Activated CD8-positive, alpha-beta memory T cell treated with anti-CD3 and anti-CD28 coated beads for 1 hour (primary cell): ENCODE measurements at places on chromosomes 5 and 9.

DNA sequence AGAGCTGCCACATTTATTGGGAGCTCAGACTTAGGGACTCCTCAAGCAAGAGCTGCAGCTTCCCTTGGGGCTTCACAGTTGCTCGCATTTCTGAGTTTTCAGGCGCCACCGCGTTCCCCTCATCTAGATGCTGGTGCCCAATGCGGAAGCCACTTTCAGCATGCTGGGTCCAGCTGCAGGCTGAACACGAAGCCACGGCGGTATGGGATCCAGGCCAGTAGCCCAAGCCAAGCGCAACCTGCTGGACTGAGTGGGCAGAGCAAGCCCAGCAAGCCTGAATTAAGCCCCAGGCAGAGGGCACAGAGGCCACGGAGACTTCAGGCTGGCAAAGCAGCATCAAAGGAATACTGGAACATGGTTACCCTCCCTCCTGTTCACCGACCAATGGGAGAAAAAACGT lies 391.5 kb downstream of the HTR1A start:
- DNase-seq, result no peak

GRCh38 chr5:151820271-151820670 lies 48.5 kb downstream of the G3BP1 start:
- DNase-seq, result no peak

DNA sequence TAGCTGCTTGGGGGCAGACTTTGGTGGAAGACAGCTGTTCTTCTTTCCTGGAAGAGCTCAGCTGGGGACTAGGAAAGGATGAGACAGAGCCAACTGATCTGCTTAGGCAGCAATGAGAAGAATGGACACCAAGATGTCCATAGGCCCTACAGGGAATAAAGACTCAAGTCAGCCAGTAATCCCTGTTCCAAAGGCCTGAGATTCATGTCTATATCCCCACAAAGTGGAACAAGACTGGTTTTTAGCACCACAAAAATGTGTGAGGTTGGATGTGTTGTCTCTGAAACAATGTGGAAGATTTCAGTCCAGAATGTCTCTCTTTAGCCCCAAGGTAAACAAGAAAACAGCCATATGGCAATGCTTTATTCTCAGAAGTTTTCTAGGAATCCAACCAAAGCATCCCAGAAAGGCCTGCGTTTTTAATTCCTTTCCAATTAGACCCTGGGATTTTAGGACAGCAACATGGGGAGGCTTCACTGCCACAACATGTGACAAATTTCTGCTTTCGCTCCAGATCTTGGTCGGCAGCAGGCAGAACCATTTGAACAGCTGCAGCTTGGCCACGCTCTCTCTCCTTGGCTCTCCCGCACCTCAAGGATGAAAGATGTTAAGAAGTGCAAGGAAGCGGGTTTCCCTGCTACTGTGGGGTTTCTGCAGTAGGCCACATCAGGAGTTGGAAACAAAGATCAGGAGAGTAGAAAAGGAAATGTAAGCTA lies 245.1 kb downstream of the FSTL4 start:
- DNase-seq, result no peak

DNA sequence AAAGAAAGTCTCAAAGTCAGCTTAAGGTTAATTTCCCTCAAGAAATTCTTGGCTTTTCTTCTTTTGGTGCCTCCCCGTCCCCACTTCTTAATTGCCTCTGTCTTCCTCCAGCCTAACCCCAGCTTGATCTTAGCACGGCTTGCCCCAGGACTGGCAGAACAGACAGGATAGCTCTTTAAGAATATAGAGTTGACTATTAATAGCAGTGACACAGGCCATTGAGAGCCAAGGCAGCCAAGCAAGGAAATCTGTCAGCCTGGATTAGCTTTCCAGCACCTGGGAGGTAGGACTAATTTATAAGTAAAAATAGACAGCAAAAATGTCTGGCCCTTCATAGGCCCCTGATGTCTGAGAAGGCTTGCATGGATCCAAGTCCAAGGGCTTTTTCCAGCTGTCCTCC lies 384.6 kb upstream of the SLC30A5 start:
- DNase-seq, result no peak

DNA sequence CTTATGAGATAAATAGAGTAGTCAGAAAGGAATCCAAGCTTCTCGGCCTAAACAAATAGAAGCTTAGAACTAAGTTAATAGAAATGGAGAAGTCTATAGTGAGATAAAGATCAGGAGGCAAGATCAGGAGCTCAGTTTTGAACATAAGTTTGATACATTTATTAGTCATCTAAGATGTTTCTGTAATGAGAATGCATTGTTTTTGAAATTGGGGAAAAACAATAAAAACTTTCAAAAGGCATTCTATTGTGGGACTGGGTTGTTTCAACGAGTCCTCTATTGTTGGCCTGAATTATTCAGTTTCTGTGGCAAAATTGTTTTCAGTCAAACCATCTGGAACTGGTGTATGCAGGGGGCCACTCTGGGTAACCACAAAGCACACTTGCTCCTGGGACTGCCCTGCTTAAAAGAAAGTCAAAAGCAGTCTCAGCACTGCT lies 181.0 kb upstream of the CLINT1 start:
- DNase-seq, result no peak

DNA sequence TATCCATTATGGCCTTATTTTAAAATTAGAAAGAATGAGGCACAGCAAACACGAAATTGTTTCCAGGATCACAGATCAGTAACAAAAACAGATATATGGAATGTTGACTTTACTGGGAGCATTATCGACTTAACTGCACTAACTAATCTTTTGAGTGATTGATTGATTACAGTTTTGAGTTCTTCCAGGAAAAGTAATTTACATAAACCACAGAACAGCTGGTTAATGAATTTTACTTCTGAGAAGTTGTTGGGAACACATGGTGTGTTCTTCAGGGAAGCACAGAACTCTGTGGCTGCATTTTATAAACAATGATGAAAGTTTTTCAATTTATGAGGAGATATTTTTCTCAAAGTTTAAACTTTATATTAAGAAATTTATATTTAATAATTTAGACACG lies 802.4 kb upstream of the ACO1 start:
- no peak for DNase-seq

DNA sequence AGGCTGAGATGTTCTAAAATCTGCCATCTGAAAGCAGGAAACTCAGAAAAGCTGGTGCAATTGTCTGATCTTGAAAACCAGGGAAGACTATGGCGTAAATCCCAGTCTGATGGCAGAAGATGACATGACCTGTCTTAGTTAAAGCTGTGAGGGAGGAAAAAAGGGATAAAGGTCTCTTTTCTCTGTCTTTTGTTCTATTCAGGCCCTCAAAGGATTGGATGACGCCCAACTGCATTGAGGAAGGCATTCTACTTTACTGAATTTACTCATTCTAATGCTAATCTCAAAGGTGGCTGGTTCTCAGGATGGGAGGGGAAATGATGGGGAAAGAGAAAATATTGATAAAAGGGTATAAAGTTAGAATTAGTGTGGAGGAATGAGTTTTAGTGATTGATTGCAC lies 312.8 kb upstream of the CTNND2 start:
- no peak for DNase-seq
